ENCODE measurements at places on chromosomes 6 and 20.

DNA sequence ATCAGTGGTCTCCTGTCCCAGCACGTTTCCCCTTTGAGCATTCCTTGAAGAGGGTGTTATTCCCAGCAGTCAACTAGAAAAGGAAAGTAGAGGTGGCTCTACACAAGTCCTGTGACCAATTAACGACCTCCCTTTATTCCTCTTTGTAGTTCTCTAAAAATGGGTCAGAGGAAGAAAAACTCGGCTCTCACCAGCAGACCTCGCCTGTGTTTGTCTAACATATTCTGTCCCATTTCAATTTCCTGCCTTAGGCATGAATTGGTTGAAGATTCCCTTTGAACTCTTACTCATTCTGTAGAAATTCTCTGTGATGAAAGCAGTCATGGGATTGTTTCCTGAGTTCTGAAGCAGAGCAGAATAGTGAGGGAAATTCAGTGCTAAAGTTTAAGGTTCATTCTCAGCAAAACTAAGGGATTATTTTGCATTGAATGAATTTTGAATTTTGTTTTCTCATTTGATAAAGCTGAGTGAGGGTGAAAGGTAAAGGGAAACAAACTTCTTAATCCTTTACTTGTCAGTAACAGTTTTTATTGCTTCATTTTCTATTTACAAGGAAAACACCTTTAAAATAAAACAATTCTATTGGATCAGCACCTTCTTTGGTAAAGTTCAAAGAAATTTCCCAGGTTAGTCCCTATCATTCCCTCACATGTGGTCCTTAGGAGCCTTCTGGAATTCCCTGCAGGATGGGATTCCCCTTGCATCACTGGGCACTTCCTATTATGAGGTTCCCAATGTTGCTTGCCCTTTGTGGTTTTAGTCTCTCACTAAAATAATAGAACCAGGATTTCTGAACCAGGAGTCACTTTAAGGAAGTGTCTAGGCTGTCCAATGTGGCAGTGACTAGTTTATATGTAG is 105.8 kb downstream of the SLX4IP start:
- DNase-seq = no peak

- no peak for DNase-seq
These were observed 770 bp downstream of the KIF3B start for GRCh38 chr20:32278199-32278643.

DNA sequence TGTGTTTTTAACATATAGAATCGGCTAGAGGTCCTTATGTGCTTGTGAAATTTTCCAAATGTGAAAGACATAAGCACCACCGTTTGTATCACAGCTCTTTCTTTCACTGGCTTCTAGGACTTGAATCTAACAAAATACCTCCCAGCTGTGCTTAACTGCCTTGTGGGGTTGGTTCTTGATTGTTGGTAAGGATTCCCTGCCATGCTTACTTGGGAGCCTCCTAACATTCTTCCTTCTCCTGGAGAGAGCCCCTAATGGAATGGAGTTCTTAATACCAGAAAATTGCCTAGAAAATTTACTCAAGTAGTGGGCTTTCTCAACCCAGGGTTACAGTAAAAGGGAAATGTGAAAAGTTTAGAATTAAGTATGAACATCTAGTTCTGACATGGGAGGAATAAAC is 121.2 kb downstream of the COL19A1 start:
- DNase-seq = no peak

DNA sequence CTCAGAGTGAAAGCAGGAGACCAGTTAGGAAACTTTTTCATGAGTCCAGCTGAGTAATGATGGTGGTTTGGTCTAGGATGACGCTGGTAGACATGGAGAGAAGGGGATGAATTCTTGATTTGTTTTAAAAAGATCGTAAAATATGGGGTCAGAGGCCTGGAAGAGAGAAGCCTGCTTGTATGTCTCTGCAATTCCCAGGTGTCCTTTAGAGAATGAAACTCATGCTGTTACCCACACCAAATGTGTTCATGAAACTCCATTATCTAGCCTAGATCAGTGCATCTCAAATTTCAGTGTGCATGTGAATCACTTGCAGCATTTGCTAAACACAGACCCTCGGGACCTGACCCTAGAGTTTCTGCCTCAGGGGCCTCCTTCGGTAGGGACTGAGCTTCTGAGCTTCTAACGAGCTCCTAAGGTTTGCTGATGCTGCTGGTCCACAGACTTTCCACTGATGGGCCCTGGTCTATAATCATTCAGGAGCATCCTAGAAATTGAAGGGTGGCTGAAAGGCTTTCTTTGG is 302.0 kb upstream of the PLCB4 start:
- no peak for DNase-seq

DNA sequence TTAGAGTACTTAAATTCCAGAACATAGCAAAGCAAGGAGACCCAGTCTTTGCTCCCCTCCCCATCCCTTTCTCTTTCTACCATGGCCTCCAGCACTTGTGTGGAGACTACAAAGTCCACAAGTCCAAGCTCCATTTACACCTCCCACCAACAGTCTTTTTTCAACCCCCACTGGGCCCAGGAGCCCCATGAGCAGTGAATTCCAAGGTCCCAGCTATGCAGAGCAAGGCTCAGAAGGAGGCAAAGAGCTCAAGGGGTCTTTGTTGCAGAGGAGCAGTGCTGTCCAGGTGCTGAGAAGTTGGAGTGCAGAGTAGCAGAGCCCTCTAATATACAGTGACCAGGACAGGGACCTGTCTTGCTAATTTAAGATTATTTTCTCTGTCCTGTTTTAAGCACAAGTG is 9.0 kb downstream of the PAK5 start:
- no peak for DNase-seq
